Aorta (tissue), 5 donors: ENCODE measurements at places on chromosomes 16 and 17. TPM values are rescaled to one million over a fixed set of nuclear protein-coding genes. Genes with fewer than 3 reads are reported as not detected.
A peak's percentile ranks its signal among the peaks of the same experiment; 100 is the strongest.

DNA sequence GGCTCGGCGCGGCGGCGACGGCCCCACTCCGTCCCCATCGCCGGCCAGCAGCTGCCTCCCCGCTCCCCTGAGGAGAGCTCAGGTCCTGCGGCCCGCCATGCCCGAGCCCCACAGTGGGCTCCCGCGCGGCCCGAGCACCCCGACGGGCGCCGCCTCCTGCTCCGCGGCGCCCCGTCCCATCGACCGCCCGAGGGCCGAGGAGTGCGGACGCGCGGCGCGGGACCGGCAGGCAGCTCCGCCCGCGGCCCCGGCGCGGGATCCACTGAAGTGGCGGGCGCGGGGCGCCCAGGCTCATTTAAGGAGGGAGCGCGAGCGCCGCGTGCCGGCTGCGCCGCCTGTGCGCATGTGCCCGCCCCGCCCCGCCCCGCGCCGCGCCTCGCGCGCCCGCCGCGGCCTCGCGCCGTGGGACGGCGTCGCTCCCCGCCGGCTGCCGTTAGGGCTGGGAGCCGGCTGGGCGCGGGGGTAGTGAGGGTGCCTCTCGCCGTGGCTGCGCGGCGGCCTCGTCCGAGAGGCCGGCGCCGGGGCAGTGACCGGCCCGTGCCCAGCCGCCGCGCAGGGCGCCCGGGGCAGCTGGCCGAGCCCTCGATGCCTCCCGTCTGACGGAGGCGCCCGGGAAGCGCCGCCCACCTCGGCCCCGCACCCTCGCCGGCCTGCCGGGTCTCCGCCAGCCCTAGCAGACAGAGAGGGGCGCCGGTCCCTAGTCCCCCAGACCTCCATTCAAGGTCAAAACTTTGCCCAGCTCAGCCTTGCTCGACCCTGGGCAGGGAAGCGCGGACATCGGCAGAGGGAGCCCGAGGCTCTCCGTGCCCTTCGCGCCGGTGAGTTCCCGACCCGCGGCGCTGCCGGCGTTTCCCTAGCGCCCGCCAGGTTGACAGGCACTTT lies at the start of gene NETO2:
NETO2 (minus strand) TSS at position 269 of the 882 bp plus-strand sequence. CDS start 333 bp downstream, outside the sequence.
- peak; percentile 82 for DNase-seq

DNA sequence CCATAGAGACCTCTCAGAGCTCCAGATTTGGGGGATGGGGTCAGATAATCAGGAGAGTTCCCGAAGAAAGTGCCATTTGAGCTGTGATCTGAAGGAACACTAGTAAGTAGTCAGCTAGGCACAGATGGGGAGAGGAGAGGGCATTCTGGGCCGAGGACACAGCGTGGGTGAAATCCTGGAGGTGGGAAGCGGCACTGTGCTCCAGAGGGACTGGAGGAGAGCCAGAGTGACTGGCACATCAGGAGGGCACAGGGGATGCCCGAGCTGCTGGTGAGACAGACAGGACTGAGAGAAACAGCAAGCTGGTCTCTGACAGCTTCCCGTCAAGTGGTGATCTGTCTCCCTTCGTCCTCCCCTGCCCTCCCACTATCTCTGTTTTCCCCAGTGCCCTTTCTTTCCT lies 40.6 kb downstream of the KNOP1 start:
- no peak for DNase-seq

GRCh38 chr17:68737761-68738443 lies 136.7 kb upstream of the FAM20A start:
- DNase-seq: no peak

- no peak for DNase-seq
Observed at GRCh38 chr16:73176577-73177013, 128.7 kb upstream of the ZFHX3 start.

CDRT15 gene
- not detected for total RNA-seq

- no peak for DNase-seq
Observed at GRCh38 chr17:81179220-81179619, 13.2 kb upstream of the AATK start.

DNA sequence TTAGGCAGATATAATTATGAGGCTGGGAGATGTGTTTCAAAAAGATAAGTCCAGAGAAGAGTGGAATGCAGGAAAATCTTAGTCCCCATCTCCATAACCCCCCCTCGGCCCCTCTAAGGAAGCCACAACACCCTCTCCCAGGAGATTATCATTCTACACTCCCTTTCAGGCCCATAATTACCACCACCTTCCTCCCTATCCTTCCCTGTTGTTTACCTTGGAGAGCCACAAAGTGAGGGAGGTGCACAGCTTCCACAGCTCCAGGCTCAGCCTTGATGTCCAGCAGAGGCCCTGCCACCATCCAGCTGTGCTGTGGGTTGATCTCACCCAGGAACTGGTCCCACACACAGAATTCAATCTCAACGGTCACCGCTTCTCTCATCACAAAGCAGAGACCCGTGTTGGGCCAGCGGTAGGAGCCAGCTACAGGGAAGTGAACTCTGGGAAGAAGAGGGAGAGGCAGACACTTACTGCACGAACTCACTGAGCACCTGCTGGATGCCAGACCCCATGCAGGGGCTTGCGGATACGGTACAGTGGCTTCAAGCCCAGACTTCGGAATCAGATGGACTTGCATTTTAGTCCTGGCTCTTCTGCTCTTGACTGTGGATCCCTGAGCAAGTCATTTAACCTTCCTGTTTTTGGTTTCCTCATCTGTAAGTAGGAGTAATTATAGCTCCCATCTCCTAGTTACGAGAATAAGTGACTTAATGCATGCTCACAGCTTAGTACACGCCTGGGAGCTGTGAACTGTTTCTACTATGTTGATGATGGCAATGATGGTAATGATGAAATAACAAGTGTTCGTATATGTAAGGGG lies 44.1 kb downstream of the MIS12 start:
- no peak for DNase-seq

DPEP3 gene
- total RNA-seq: not detected

GRCh38 chr17:14741491-14741890 lies 440.6 kb downstream of the HS3ST3B1 start:
- DNase-seq: no peak

DNA sequence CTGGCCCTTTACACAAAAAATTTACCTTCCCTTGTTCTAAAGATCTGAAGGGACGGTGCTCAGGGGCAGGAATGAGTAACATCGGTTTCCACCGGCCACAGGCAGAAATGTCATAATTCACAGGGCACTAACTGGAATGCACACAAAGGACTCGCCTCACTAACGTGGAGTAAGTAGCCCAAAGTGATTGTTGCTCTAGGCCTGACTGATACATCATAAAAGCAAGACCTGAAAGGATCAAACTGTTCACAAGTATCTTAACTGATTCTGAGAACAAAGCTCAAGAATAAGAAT lies 8.9 kb upstream of the TCF25 start:
- no peak for DNase-seq

DNA sequence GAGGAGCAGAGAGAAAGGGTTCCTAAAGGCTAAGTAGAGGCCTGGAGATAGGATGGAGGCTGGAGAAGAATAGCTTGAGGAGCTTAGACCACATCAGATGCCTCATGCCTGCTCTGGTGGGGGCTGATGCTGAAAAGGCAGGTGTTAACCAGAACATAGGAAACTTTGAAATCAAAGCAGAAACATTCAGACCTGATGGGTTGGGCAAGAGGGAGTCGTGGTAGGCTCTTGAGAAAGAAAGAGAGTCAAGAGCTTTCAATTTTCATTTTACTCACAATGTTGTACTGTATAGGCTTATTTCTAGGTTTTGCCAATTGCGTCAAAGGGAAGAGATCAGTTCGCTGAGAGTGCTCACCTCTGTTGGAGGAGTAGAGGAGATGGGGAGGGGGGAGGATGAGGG lies 406.6 kb upstream of the SALL1 start:
- no peak for DNase-seq

DNA sequence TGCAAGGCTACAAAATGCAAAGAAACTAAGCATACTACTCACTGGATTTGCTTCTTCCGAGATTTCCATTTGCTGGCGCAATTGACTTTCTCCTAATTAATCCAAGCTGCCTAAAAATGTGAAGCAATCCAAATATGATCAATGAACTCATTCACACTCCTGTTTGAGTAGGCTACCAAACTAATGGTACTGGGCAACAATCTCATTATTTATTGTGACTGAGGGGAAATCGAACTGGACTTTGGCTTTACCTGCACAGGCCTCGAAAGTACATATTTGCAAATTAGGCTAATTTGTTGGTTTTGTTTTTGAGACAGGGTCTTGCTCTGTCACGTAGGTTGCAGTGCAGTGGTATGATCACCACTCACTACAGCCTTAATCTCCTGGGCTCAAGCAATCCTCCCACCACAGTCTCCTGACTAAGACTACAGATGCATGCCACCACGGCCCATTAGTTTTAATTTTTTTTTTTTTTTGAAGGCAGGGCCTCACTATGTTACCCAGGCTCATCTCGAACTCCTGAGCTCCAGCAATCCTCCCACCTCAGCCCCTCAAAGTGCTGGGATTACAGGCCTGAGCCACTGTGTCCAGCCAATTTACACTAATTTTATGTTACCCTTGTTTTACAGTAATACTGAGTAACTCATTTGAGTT lies 2.6 kb downstream of the ERI2 start:
- DNase-seq: no peak

DNA sequence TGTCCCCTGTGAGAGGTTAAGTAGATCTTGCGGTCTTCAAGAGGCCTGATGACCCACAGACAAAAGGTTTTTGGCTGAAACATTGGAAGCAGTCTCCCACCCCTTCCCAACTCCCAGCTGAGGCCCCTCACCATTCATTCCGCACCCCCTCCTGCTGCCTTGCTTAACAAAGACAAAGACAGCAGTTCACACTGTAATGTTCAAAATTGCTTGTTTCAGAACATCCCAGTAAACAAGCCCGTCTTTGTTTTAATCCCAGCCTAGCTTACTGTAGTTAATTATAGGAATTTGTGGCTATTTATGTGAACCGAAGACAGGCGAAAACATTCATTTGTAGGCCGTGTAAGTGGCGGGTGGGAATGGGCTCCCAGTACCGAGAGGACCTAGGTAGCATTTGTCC lies 55.7 kb downstream of the IRX5 start:
- no peak for DNase-seq

ZP2 gene
- total RNA-seq: not detected

GRCh38 chr17:69801368-69801767 lies 273.7 kb upstream of the KCNJ16 start:
- DNase-seq: no peak

GRCh38 chr16:495127-495748 lies 32.3 kb upstream of the CAPN15 start:
- DNase-seq: no peak

DNA sequence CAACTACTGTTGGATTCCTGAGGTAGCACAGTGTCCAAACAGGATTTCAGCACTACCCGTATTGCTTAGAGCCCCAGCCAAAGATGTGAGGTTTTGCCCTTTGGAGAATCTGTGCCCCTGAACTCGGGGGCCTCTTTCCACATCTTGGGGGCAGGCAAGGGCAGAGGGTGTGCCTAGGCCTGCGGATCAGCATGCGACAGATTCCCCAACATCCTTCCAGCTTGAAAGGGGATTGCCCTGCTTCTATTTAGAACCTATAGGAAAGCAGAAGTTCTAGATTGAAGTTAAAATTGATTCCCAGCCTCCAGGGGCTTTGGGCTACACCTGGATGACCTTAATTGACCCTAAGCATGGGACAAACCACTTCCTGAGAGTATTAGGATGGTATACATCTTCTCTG lies 19.6 kb downstream of the NOD2 start:
- DNase-seq: no peak

GRCh38 chr16:63050391-63050790 lies 1014.2 kb upstream of the CDH8 start:
- no peak for DNase-seq

GRCh38 chr17:3959921-3960601 lies 4.2 kb downstream of the ATP2A3 start:
- DNase-seq: no peak

- peak; percentile 91 for DNase-seq
Observed at GRCh38 chr17:57892146-57892819, 42.4 kb upstream of the MRPS23 start.

CCL17 gene
- 0.94 TPM for total RNA-seq

- DNase-seq: no peak
Observed at GRCh38 chr17:16880121-16880842, 91.6 kb downstream of the TNFRSF13B start.

DNA sequence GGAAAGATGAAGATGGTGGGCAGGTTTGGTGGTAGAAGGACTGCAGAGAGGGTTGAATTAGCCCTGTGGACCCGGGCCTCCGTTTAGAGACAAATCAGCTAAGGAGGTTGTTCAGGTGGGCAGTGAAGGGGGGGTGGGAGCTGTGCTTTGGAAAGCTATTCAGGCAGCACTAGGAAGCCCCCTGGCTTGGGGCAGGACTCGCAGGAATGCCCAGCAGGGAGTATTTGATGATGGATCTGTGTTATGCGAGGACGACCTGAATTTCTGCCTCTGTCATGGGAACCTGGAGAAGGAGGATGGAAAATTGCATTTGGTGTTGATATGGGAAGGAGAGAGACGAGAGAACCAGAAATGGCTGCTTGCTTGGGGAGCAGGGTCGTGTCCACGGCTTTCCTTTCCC lies 3.5 kb downstream of the SPDYE4 start:
- DNase-seq: no peak

- no peak for DNase-seq
Observed at GRCh38 chr17:2137342-2138098, 82.6 kb downstream of the HIC1 start.

DNAH9 gene
- total RNA-seq: 0.18 TPM

LMF1 gene
- total RNA-seq: 38.4 TPM

GRCh38 chr17:19883537-19884215 lies 15.9 kb upstream of the ULK2 start:
- no peak for DNase-seq

- DNase-seq: no peak
Observed at GRCh38 chr16:86252596-86252995, 257.7 kb upstream of the FOXF1 start.

- DNase-seq: no peak
Observed at GRCh38 chr17:3926860-3927627, 10.8 kb upstream of the P2RX1 start.

GRCh38 chr17:40293363-40293762 lies 5.7 kb downstream of the CDC6 start:
- no peak for DNase-seq

TSNAXIP1 gene
- 0.84 TPM for total RNA-seq

LAT gene
- 16.7 TPM for total RNA-seq

- DNase-seq: no peak
Observed at GRCh38 chr17:17321356-17322025, 18.3 kb downstream of the NT5M start.

GRCh38 chr16:19599968-19600716 lies 44.6 kb downstream of the VPS35L start:
- no peak for DNase-seq

- no peak for DNase-seq
Observed at GRCh38 chr16:88883946-88884345, 17.5 kb upstream of the PABPN1L start.

- peak; percentile 67 for DNase-seq
Observed at GRCh38 chr16:11391576-11391975, 46.3 kb downstream of the RMI2 start.

DNA sequence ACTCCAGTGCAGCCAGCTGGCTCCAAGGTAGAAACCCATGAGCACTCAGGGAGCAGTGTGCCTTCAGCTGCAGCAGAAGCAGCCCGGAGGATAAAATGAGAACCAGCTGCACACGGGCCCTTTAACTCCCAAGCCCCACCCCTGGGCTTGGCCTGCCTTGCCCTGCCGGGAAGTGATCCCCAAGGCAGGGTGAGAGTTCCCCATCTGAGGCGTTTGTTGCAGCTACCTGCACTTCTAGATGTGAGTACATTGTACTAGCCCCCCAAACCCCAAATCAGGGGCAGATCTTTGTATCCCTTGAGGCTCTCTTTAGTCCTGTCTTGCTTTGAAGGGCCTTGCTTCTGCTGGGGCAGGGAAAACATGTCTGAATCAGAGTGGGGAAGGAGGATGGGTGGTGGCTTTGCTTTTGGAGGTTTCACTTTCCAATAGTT lies at the start of gene MVP:
MVP (plus strand) TSS at position 192 of the 431 bp plus-strand sequence. CDS start 10,088 bp downstream, outside the sequence.
- peak; percentile 87 for DNase-seq

PRM1 gene
- not detected for total RNA-seq

MMP28 gene
- 6.4 TPM for total RNA-seq

GRCh38 chr17:40485851-40486521 lies 15.4 kb downstream of the TNS4 start:
- DNase-seq: no peak
